ENCODE measurements at places on chromosomes 11 and 22.

DNA sequence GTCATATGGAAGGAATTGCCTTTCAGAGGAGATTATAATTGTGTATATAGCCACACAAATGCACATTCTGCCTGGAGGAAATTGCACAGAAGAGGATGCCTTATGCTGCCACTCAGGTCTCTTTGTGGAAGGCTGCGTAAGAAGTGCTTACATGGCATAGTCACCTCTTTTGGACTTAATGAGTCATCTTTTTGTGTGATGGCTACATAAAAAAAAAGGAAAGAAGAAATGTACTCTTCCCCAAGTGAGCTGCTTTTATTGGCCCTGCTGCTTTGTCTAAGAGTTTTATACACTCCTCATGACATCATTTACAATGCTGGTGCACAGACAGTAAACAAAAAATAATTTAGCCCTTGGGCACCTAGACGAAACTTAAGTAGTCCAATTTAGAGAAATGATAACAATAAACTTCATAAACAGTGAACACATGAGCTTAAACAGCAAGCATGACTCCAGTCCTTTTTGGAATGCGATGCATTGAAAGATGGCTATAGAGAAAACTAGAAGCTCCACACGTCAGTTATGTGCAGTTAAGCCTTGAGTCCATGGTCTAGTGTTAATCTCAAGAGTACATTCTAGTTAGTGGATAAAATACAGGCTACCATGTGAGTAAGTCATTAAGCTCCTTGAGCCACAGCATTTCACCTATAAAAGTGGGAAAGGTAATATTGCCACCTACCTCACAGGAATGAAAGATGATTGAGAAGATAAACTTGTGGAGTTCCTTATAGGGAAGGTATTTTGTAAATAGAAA, 12.0 kb downstream of the CSTPP1 start:
- DNase-seq = no peak

GRCh38 chr22:47446331-47446730, 683.9 kb downstream of the TBC1D22A start:
- no peak for DNase-seq

DNA sequence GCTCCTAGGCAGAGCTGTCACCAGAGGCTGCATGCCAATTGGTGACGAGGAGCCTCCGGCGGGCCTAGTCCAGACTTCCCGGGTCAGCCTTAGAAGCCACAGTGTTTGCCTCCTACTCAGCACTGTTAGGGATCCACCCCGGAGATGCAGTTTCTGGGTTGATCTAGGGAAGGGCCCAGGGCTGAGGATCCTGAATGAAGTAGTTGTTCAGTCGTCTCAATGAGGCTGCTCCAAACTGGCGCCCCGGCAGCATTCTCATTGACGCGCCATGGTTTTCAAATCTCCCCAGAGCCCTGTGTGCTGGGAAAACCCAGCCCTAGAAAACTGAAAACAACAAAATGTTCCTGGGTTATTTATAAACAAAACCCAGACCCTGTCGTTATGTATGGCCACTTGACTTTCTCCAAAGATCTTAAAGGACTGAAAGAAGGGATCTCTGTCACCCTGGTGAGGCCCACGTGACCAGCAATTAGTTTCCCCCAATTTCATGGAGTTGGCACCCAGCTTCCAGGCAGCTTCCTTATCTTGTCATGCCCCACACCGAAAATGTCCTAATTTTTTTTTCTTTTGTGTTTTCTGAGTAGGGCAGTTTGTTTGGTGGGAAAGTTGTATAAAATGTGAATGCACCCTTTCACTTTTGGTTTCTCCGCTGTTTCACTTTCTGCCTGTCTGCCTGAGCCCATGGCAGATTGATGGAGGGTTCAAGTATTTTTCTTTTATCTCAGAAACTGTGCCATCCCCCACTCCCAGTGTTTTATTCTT, 2.0 kb upstream of the EHD1 start:
- no peak for DNase-seq

- no peak for DNase-seq
Measured at GRCh38 chr11:19294444-19294843, 53.7 kb upstream of the E2F8 start.

GRCh38 chr22:22558972-22559603, at the start of gene PRAME:
PRAME (minus strand) TSS chr22:22559265; CDS start chr22:22556832, 2,433 bp downstream.
- peak; percentile 89 for DNase-seq

GRCh38 chr22:36541831-36542411, 13.0 kb upstream of the EIF3D start:
- no peak for DNase-seq

DNA sequence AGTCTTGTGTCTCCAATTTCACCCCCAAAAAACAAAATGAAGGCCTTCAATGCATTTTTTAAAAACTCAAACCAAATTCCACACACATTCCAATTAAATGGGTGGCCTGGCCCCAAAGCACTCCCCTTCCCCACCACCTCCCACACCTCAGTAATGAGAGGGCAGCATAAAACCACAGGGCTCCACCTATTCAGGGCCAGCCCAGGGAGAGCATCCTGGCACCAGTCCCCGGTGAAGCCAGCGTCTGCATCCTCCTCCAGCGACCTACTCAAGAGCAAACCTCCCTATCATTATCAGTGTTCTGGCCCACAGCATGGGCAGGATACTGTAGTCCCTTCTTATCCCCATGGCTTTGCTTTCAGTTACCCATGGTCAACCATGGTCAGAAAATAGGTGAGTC, 17.8 kb upstream of the OR8B8 start:
- DNase-seq = no peak

DNA sequence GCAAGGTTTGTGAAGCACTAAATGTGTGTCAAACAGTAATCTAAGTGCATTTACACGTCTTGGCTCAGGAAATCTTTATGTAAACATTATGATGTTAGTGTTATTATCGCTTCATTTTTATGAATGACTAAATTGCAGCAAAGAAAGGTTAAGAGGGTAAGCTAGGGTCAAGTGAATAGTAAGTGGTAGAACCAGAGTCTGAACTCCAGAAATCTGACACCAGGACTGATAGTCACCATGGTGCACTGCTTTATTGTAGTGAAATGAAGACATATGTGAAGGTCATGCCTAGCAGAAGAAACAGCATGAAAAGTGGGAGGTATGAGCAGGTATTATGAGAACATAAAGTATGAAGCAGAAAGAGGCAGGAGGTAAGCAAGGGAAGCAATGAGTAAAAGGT, 368.7 kb upstream of the TENM4 start:
- DNase-seq = no peak
